Stimulated activated CD8-positive, alpha-beta memory T cell treated with anti-CD3 and anti-CD28 coated beads, Interleukin-7, amount 100 ng/mL, for 1 hour (primary cell): ENCODE measurements at places on chromosomes 5 and 9.

DNA sequence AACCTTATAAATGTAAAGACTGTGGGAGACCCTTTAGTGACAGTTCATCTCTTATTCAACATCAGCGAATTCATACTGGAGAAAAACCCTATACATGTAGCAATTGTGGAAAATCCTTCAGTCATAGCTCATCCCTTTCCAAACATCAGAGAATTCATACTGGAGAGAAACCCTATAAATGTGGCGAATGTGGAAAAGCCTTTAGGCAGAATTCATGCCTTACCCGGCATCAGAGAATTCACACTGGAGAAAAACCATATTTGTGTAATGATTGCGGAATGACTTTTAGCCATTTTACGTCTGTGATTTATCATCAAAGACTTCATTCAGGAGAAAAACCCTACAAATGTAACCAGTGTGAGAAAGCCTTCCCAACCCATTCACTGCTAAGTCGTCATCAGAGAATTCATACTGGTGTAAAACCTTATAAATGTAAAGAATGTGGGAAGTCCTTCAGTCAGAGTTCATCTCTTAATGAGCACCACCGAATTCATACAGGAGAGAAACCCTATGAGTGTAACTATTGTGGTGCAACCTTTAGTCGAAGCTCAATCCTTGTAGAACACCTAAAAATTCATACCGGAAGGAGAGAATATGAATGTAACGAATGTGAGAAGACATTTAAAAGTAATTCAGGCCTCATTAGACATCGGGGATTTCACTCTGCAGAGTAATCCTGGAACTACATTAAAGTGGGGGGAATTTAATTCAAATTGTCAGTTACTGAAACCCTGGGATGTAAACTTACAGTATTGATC lies 17.7 kb downstream of the ZNF483 start:
- no peak for DNase-seq

- no peak for DNase-seq
These were observed 59.5 kb downstream of the MAST4 start for GRCh38 chr5:66655395-66656324.

- no peak for DNase-seq
These were observed 5.3 kb downstream of the SH3PXD2B start for GRCh38 chr5:172448999-172449398.

GRCh38 chr9:70639853-70640814 lies 225.7 kb upstream of the KLF9 start:
- DNase-seq: no peak
